ENCODE measurements at places on chromosomes 2 and 18.

DNA sequence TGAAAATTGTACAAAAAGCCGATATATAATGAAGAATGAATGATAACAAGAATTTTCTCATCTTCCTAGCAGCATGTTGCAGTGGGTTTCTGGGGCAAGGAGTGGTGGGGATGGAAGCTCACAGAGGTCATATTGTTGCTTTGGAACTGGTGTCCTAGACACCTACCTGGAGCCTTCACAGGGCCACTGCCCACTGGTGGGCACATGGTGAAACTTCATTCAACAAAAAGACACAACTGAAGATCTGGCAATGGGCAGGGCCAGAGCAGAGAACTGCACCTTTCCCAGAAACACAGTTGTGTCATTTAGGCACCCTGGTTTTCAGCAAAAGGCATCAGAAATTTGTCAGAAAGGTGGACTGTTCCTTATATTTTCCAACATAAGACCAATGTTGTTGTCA lies 115.3 kb downstream of the FHOD3 start:
- peak; percentile 84 for DNase-seq

DNA sequence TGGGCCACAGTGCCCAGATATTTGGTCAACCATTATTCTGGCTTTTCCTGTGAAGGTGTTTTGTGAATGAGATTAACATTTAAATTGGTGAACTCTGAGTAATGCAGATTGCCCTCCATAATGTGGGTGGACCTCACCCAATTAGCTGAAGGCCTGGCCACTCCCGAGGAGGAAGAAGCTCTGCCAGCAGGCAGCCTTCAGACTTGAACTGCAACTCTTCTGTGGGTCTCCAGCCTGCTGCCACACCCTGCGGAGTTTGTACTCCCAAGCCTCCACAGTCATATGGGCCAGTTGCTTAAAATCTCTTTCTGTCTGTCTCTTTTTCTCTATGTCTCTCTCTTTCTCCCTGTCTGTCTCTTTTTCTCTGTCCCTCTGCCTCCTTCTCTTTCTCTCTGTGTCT lies 262.7 kb downstream of the MYCN start:
- no peak for DNase-seq

GRCh38 chr2:12066986-12067385 lies 320.6 kb downstream of the LPIN1 start:
- no peak for DNase-seq

GRCh38 chr2:159151198-159152127 lies 135.0 kb downstream of the WDSUB1 start:
- DNase-seq, result peak; percentile 19

All from DMS53 (cell line).